ENCODE measurements at places on chromosomes 2 and 18.

DNA sequence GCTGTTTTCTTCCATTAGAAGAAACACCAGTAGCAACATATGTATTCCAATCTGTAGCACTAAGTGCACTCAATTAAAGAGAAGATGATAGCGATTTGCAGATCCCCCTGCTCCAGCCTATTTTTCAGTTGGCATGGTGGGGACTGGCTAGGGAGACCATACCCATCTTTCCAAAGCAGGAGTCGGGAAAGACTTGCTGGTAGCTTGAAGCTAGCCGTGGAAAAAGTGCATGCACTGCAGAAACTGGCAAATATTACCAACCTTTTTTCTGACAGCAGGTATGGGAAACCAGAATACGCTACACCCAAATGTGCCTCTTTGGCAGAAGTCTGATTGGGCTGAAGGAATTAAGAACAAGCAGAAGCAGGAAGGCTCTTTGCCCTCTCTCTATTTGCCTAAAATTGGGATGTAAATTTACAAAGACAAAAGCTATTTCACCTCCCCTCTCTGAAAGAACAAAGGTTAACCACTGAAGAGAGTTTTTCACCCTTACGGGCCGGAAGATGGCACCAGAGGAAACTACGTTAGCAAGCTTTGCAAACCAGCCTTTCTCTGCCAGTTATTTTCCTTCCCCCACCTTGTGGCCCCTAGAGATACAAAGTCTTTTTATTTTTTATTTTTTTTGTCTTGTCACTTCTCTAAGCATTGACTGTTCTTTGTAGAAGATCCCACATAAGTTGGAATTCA lies 273.1 kb downstream of the DLGAP1 start:
- DNase-seq: no peak

GRCh38 chr2:1742681-1743395 lies 1.5 kb downstream of the PXDN start:
- no peak for DNase-seq

DNA sequence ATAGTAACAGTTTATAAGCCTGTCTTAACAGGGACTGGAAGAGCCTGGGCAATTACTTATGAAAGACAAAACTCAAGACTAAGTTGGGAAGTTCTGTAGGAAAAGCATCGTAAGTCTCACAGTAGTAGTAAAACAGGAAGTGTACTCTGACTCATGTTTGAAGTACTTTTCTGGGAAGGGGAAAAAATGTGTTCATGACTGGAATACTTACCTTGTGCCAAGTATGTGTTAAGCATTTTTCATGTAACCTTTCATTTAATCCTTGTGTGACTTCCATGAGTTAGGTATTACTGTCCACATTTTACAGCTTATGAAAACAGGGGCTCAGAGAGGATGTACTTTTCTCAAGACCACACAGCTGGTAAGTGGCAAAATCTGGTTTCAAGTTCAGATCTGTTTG lies 13.7 kb upstream of the SKOR2 start:
- DNase-seq: no peak

DNA sequence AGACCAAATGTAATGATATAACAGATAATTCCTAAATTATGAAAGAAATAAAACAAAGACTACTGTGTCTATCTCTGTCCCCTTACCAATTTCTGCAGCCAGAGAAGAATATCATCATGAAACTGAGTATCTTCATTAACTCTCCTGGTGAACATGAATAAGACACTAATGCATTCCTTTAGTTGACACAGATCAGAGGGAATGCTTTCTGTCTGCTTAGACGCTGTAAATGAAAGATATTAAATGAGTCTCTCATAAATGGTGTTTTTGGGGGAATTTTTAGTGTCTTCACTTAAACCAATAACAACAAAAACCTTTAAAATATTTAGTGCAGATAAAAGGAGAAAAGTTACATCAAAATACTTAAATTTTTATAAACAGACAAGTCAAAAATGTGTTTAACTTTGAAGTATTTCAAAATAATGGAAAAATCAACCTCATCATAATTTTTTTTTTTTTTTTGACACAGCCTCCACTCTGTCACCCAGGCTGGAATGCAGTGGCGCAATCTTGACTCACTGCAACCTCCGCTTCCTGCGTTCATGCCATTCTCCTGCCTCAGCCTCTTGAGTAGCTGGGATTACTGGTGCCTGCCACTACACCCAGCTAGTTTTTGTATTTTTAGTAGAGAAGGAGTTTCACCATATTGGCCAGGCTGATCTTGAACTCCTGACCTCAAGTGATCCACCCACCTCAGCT lies 16.0 kb downstream of the EPG5 start:
- DNase-seq: no peak

DNA sequence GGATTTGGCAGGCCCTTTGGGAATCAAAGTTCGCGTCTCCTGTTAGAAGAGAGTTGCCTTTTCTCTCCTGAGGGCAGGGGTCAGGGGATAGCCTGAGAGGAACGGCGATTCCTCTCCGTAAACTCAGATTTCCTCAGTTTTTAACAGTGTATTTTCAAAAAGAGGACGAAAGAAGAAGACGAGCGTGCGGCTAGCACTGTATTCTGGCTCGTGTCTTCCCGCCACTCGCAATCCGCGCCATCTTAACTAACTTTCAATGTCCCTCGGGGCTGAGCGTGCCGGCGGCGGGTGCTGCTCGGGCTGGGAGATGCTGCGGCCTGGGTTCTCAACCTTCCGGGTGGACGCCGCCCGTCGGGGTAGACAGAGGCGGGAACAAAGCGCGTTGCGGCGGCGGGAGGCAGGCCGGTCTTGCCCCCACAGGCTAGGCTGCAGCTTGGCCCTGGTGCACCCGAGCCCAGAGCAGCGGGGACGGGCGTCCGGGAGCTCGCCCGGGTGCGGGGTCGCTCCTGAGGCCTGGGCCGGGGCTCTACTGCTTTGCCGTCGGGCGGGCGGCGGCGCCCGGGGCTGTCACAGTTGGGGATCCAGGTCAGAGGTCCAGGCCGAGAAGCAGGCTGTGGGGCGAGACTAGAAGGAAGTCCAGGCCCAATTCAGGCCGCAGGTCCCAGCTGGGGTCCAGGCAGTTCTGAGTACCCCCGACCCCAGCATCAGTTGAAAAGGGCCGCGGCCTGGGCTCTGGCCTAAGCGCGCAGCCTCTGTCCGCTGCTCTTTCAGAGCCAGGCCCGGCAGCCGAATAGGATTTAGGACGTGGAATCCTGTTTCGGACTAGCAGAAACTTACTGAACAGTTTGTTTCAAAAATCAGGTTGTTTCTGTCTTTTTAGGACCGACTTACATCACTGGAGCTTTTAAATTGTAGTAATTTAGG lies 11.8 kb downstream of the TBR1 start:
- DNase-seq: no peak

- DNase-seq: no peak
These were observed 6.5 kb downstream of the LPIN1 start for GRCh38 chr2:11752906-11753305.

- no peak for DNase-seq
These were observed 174.2 kb downstream of the LOXHD1 start for GRCh38 chr18:46482831-46483230.

DNA sequence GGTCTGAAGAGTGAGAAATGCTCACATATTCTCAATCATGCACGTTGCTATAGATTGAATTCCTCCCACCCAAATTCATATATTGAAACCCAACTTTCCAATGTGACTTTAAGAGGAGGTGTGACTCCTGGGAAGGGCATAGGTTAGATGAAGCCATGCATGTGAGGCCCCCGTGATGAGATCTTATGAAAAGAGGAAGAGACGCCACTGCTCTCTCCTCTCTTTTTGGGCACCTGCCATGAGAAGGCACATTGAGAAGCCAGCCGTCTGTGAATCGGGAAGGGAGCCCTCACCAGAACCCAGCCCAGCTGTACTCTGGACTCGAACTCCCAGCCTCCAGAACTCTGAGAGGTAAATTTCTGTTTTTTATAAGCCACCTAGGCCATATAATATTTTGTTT lies 842.6 kb upstream of the SALL3 start:
- DNase-seq: no peak

- no peak for DNase-seq
These were observed 343.5 kb downstream of the MTX2 start for GRCh38 chr2:176612736-176613135.

DNA sequence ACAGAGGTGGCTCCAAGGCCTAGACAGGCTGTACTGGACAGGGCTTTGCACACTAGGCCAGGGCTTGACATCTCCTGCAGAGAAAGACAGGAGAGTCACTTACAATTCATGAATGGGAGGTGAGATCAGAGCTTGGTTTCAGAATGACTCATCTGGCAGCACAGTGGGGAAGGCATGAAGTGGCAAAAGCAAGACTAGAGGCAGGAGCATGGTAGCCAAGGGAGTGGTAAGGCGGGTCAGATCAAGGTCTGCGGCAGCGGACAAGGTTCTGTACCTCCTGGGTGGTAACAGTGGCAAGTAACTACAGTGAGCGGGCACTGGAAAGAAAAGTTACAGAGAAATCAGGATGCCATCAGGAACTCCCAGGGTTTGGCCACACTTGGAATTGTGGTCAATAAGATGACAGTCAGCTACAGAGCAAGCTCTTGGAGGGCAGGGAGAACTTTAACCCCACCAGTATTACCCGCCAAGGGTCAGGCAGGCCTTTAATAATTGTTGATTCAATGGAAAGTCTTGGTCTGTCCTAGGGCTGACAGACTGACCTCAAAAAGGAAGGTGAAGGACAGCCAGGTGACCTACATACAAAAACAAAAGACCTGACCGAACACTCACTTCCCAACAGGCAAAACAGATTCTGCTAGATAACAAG lies 5.7 kb downstream of the MCFD2 start:
- DNase-seq: no peak

DNA sequence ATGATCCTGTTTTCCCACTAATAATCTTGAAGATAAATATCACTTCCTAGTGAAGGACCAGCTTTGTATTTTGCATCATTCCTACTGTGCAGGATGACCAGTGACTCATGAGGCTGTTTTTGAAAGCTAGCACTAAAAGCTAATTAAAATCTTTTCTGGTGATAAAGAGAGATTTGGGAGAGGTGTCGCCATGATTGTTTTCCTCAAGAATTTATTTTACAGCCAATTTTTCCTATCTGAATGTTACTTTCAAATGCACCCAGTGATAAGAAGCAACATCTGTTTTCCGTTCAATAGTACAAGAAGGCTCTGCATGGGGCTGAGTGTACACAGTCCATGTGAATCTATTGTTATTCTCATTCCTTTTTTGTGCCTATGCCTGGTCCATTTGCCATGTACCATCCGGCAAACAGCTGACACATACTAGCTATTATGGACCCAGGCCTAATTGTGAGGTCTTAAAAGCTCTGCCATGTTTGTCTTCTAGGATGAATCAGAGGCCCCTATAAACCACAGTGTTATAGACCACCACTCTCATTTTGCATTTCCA lies 28.4 kb downstream of the MEIS1 start:
- no peak for DNase-seq

GRCh38 chr2:164523009-164523408 lies 98.3 kb downstream of the GRB14 start:
- no peak for DNase-seq

DNA sequence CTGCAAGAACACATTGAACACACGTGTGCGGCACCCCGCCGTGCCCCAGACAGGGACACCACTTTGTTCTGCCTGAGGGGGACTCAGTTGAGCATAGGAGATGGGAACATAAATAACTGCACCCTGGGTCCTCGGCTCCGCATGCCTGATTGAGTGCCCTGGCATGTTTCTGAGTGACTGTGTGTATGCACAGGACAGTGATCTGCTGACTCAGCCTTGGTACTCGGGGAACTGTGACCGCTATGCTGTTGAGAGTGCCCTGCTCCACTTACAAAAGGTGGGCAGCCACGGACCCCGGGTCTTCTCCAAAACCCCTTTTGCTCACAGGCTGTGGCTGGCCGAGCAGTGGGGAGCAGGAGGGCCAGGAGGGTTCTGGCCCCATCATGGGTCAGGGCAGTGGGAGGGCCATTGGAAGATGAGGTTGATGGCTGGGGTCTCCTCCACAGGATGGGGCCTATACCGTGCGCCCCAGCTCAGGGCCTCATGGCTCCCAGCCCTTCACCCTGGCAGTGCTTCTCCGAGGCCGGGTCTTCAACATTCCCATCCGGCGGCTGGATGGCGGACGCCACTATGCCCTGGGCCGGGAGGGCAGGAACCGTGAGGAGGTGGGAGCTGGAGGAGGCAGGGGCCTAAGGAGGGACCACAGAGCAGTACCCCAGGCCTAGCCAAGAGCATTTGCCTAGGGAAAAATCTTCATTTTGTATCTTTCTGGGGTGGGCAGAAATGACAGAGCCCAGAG lies 16.9 kb downstream of the SH2D6 start:
- DNase-seq: no peak

DNA sequence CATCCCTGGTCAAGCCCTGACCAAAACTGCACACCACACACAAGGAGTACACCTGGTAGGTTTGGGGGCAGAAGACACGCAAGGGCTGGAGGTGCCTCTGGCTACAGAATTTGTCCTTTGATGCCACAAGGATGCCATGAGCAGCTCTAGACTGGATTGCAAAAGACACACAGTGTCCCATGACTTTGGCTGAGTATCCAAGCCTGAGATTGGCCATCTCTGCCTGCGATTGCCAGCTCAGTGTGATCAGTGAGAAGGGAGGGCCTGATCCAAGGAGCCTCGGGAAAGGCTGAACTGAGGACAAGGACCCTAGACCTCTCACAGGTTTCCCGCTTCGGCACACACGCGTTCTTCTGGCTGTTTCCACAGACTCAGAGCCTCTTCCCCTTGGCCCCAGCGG lies 60.0 kb upstream of the FOSL2 start:
- DNase-seq: no peak

DNA sequence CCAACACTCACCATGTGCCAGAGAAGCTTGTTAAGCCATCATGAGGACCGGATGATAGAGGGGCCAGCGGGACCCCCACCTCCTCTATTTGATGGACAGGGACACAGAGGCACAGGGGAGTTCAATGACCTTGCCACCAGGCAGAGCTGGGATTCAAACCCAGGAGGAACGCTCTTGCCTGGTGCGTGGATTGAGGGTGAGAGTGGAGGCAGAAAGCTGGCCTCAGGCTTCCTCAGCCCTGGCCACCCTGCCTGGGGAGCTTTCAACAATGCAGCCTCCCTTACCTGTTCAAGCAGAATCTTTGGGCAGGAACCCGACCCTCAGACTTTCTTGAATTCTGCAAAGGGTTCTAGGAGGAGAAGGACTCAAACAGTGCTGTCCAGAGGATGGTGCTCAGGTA lies 39.9 kb upstream of the MAL start:
- no peak for DNase-seq

DNA sequence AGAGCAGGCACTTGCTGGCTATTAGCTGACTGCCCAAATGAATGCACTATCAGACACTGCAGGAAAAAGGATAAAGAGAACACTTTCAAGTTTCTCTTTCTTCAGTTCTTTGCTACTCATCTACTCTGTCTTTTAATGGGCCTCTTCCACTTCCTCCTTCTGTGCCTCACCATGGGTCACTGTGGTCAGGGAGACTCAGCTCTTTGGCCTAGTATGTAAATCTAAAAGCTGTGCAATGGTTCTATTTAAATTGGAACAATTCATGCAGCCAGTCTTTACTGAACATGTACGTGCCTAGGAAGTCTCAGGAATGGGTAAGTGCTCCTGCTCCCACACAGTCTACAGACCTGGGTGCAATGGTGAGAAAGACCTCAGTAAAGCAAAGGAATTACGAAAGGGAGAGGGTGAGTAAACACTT lies 79.1 kb upstream of the DNMT3A start:
- no peak for DNase-seq

- no peak for DNase-seq
These were observed 119.9 kb upstream of the NDUFV2 start for GRCh38 chr18:8982416-8983183.
